Right atrium auricular region (tissue), 2 donors: ENCODE measurements at places on chromosomes 7 and 10.
A peak's percentile ranks its signal among the peaks of the same experiment; 100 is the strongest.

- DNase-seq, result no peak
Measured at GRCh38 chr7:133761443-133761842, 365.7 kb upstream of the LRGUK start.

DNA sequence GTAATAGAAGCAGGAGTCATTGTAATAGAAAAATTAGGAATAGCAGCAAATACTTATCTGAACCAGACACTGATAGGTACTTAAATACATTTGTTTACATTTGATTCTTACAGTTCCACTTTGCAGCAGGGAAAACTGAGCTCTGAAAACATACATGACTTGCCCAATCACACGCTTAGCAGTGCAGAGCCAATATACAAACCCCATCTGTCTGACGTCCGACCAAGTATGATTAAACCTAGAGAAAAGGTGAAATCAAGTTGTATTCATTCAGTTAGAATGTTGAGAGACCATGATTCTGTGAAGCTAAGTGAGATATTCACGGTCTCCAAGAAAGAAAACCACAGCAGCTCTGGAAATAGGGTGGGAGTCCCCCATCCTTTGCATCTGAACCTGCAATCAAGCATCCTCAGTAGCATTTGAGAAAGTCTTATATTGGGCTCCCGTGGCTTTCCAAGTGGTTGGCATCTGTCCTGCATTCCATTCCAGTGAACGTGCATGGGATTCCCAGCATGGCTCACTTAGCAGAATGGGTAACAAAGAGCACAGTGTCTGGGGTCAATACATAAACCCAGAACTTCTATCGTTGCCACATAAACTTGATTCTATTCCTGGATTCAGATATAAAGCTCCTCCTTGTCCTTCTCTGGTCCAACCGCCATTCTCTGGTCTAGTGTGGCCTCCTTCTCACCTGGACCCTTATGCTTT, 148.7 kb upstream of the RSU1 start:
- peak; percentile 70 for DNase-seq

GRCh38 chr10:67763499-67764011, 67.6 kb upstream of the CTNNA3 start:
- peak; percentile 67 for DNase-seq

GRCh38 chr10:74290708-74291107, 139.7 kb downstream of the ADK start:
- no peak for DNase-seq
